Spinal cord (tissue), 10 donors: ENCODE measurements at places on chromosomes 13 and 19.

- no peaks in the 10 kb centered on the region for H3K27me3 ChIP-seq
- no peaks in the 10 kb centered on the region for H3K36me3 ChIP-seq
- DNase-seq = no peak
- no peaks in the 10 kb centered on the region for H3K4me1 ChIP-seq
- no peak overlapping the region for H3K4me3 ChIP-seq
Measured at GRCh38 chr13:79626924-79627323, 146.0 kb downstream of the NDFIP2 start.

DNA sequence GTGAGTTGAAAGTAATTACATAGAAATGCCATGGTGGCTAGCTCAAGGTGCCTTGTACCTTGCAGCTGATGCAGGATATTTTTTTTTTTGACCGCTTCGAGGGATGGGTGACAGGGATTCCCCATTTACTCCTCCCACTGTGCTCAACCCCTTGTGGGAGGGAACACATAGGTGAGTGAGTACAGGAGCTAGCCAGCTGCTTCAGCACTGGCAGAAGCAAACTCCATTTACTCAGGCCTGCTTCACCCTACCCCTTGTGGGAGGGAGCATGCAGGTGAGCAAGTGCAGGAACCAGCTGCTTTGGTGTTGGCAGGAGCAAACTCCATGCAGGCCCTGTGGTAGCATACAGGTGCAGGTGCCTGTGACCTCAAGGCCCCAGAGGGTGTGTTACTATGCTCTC lies 330.1 kb downstream of the TDRD3 start:
- H3K4me3 ChIP-seq = no peak overlapping the region
- no peaks in the 10 kb centered on the region for H3K36me3 ChIP-seq
- DNase-seq = no peak
- no peaks in the 10 kb centered on the region for H3K27me3 ChIP-seq
- H3K4me1 ChIP-seq = no peaks in the 10 kb centered on the region

GRCh38 chr19:43731846-43732245 lies 16.0 kb downstream of the IRGC start:
- no peak for DNase-seq
- peaks cover 69% of the 10 kb centered on the region for H3K36me3 ChIP-seq
- H3K4me1 ChIP-seq = peaks cover 13% of the 10 kb centered on the region
- H3K27me3 ChIP-seq = no peaks in the 10 kb centered on the region

DNA sequence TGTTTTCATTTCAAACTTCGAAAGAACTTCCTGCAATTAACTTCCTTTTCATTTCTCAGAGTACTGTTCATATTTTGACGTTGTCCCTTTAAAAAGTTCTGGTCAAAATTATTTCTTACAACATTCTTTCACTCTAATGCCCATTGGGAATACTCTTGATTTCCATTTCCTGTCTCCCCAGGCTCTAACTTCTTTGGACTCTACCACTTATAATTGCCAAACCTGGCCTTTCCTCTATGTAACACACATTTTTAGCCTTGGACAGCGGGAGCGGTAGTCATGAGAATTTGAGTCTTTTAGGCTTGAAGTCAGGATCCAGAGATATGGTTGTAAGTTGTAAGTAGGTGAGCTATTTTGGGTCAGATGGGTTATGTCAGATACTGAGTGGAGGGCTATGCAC lies 163.5 kb upstream of the SPRY2 start:
- no peaks in the 10 kb centered on the region for H3K36me3 ChIP-seq
- DNase-seq = no peak

DNA sequence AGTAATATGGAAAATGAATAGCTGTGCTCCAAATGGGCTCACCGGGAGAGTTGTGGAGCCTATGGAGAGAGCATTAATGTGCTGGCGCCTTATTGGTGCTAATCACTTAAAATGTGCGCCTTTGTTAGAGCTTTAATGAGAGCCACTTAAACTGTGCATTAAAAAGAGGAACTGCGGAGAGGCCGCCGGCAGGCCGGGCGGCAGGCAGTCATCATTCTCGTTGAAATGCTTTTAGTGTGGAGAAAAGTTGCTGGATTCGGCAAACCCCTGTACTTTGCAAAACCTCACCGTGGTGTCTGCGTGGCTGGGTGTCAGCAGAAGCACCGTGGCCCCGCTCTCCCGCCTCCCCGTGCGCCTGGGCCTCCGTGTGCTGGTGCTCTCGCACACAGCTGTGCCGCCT lies 105.5 kb downstream of the KDM4B start:
- peaks cover 86% of the 10 kb centered on the region for H3K36me3 ChIP-seq
- no peaks in the 10 kb centered on the region for H3K27me3 ChIP-seq
- H3K4me3 ChIP-seq = no peak overlapping the region
- DNase-seq = peak; percentile 90
- peaks cover 57% of the 10 kb centered on the region for H3K4me1 ChIP-seq
- no peak overlapping the region for H3K27ac ChIP-seq

- H3K4me3 ChIP-seq = no peak overlapping the region
- no peak for DNase-seq
- no peaks in the 10 kb centered on the region for H3K27me3 ChIP-seq
- no peaks in the 10 kb centered on the region for H3K36me3 ChIP-seq
- H3K4me1 ChIP-seq = no peaks in the 10 kb centered on the region
Measured at GRCh38 chr13:100597253-100597652, 8.7 kb upstream of the GGACT start.

DNA sequence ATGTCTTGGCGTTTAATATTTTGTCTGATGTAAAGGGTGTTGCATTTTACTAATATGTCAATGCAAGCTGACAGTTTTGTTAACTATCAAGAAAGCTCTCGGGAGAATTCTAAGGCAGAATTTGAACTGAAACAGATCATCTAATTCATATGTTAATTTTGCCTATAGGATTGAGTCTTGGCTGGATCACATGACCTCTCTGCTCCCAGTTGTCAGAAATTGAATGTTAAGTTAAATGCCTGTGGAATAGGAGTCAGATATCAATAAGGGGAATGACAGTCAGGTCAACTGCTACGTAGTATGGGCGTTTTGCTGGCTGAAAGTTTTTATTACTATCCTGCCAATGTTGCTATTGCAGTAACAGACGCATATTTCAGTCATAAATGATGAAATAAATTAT lies 358.5 kb downstream of the MYO16 start:
- no peaks in the 10 kb centered on the region for H3K36me3 ChIP-seq
- DNase-seq = no peak
- no peaks in the 10 kb centered on the region for H3K4me1 ChIP-seq

- peak overlapping the region; percentile 11 for H3K27ac ChIP-seq
- peaks cover 30% of the 10 kb centered on the region for H3K36me3 ChIP-seq
- peaks cover 4% of the 10 kb centered on the region for H3K27me3 ChIP-seq
- peaks cover 33% of the 10 kb centered on the region for H3K4me1 ChIP-seq
- H3K4me3 ChIP-seq = peak overlapping the region; percentile 31
Measured at GRCh38 chr19:49338691-49339300, 3.6 kb downstream of the CD37 start.

GRCh38 chr19:35162471-35163326 lies 8.2 kb downstream of the FXYD5 start:
- no peak overlapping the region for H3K4me3 ChIP-seq
- no peak overlapping the region for H3K27ac ChIP-seq
- H3K27me3 ChIP-seq = no peaks in the 10 kb centered on the region
- no peaks in the 10 kb centered on the region for H3K36me3 ChIP-seq

DNA sequence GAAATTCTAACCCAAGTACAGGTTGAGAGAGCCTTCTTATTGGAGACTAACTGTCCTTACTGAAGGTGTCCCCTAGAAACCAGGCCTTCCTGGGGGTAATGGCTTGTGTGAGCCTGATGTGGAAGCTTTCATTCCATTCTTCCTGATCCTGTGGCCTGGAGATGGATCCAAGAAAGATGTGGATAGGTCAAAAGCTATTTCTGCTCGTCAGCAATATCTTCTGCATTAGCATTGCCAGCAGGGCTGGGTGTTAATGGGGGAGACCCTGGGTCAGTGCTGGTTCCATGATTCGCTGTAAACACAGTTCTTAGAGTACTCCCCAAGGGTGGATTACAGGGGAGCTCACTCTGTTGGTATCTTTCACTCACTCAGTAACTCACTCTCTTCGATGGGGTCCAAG lies 42.9 kb downstream of the CBY2 start:
- H3K4me1 ChIP-seq = peaks cover 6% of the 10 kb centered on the region
- H3K36me3 ChIP-seq = no peaks in the 10 kb centered on the region
- no peak overlapping the region for H3K4me3 ChIP-seq
- no peak for DNase-seq

- no peaks in the 10 kb centered on the region for H3K36me3 ChIP-seq
- DNase-seq = no peak
- peaks cover 32% of the 10 kb centered on the region for H3K4me1 ChIP-seq
- H3K27ac ChIP-seq = no peak overlapping the region
- peaks cover 32% of the 10 kb centered on the region for H3K27me3 ChIP-seq
- H3K4me3 ChIP-seq = no peak overlapping the region
Measured at GRCh38 chr19:30222428-30222873, 149.7 kb upstream of the ZNF536 start.

DNA sequence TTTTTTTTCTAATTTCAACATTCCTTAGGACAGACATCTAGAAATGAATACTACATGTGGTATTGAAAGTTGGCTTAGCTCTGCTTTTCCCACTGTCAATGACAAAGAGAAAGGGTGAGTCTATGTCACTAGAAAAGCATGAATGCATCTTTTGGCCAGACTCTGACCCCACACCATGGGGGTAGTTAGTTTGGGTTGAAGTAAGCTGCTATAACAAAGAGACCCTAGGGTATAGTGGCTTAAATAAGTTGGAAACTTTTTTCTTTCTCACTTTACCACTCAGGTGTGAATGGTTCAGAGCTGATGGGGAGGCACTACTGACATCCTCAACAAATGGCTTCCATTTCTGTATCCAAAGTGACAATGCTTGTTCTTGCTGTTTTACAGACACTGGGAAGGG lies 161.5 kb downstream of the DLEU7 start:
- DNase-seq = no peak
- H3K27me3 ChIP-seq = no peaks in the 10 kb centered on the region
- H3K4me1 ChIP-seq = peaks cover 8% of the 10 kb centered on the region
- peak overlapping the region; percentile 57 for H3K27ac ChIP-seq
- no peak overlapping the region for H3K4me3 ChIP-seq

DNA sequence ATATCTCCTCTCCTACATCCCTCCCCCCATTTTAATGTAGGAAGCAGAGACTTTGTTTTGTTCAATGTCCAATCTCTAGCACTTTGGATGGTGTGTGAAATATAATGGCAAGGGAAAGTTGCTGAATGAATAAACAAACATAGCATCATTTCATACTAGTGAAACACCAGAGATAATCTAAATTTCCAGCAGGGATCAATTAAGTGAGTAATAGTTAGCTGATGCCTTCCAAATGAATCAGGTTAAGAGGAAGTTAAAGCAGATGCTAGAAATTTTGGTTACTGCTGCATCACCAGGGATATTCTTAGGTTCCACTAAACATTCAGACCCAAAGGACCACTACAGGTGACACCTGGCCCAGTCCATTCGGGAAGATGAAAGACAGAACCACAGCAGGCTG lies 8.1 kb downstream of the MRPS31 start:
- peaks cover 16% of the 10 kb centered on the region for H3K36me3 ChIP-seq
- H3K27ac ChIP-seq = no peak overlapping the region
- H3K27me3 ChIP-seq = no peaks in the 10 kb centered on the region
- no peaks in the 10 kb centered on the region for H3K4me1 ChIP-seq
- DNase-seq = no peak

GRCh38 chr19:39254531-39255345 lies 6.1 kb upstream of the IFNL4 start:
- no peak overlapping the region for H3K27ac ChIP-seq
- H3K36me3 ChIP-seq = no peaks in the 10 kb centered on the region
- no peak for DNase-seq
- H3K27me3 ChIP-seq = peaks cover 10% of the 10 kb centered on the region
- H3K4me1 ChIP-seq = no peaks in the 10 kb centered on the region
